Bronchus fibroblast of lung (primary cell): ENCODE measurements at places on chromosomes 1 and 21. TPM values are rescaled to one million over a fixed set of nuclear protein-coding genes. Genes with fewer than 3 reads are reported as not detected.

PLEKHG5 gene
- total RNA-seq: 8.3 and 10.6 TPM in 2 replicates

PRAMEF27 gene
- not detected in 2 replicates for total RNA-seq

FNDC7 gene
- not detected in 2 replicates for total RNA-seq

AGO4 gene
- total RNA-seq: 3.1 and 3.2 TPM in 2 replicates

OR2L3 gene
- total RNA-seq: not detected in 2 replicates
